ENCODE measurements at places on chromosomes 16 and 17.

DNA sequence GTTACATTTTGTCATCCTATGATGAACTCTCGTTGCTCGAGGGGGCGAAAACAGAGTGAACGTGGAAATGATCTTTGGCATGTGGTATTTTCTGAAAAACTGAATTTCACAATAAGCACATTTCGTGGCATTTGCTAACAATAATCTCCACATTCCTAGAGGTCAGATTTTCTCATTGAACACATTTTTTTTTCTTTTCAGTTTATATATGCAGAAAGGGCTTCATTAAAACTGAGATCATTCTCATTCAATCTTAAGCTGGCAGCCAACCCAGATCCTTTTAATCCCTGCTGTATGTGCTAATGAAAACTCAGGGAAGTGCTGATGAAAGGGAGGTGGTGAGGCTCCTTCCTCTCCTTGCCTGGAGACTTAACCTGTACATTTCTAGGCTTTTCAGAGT is 52.6 kb downstream of the PRKCA start:
- no peak for DNase-seq

DNA sequence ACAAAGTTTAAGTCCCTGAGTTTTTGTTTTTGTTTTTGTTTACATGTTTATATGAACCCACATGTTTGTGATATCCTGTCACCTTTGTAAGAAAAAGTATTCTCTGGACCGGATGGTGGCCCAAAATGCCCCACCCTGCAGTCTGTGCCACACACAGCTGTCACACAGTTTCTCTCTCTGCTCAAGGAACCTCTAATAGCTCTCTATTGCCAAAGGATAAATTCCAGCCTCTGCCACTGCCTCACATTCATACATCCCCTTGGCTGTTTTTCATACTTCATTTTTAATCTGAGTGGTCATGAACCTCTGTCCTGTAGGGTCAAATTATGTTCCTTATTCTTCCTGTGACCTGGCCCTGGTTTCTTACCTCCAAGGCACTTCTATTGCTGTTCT is 520.3 kb upstream of the CDH5 start:
- no peak for DNase-seq

DNA sequence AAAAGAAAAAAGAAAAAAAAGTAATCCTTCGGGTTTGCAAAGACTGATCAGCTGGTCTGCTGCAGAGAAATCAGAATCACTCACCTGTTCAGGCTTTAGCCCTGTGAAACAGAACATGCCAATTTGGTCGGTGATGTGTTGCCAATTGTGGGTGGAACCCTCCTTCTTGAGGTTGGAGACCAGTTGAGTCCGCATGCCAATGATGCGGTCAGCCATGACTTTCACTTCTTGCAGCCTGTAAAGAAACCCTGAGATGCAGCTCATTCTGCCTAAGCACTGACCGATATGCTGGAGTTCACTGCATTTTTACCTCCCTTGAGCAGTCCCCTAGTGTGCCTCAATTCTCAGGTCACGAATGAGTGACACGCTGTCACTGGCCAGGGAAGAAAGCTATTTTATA is 24.8 kb upstream of the SLC38A7 start:
- DNase-seq = peak; percentile 33

- DNase-seq = no peak
These were observed 42.0 kb downstream of the MEOX1 start for GRCh38 chr17:43619705-43620104.

DNA sequence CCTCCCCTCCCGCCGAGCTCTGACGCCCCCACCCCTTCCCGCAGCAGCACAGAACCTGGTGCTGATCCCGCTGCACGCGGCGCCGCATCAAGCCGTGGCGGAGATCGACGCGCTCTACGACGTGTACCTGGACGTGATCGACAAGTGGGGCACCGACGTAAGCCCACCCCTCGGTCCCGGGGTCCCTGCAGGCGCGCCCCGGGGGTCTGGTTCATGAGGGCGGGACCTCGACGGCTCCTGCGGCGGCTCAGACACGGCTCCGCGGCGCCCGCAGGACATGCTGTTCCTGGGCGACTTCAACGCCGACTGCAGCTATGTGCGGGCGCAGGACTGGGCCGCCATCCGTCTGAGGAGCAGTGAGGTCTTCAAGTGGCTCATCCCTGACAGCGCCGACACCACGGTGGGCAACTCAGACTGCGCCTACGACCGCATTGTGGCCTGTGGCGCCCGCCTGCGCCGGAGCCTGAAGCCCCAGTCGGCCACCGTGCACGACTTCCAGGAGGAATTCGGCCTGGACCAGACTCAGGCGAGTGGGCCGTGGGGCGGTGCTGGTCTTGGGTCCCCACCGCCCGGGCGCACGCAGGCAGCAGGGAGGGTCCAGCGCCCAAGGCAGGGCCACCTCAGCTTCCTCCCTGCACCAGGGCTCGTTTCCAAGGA is 1.4 kb downstream of the DNASE1L2 start:
- DNase-seq = peak; percentile 55

GRCh38 chr17:56313201-56313600 is 159.9 kb downstream of the ANKFN1 start:
- DNase-seq = no peak

DNA sequence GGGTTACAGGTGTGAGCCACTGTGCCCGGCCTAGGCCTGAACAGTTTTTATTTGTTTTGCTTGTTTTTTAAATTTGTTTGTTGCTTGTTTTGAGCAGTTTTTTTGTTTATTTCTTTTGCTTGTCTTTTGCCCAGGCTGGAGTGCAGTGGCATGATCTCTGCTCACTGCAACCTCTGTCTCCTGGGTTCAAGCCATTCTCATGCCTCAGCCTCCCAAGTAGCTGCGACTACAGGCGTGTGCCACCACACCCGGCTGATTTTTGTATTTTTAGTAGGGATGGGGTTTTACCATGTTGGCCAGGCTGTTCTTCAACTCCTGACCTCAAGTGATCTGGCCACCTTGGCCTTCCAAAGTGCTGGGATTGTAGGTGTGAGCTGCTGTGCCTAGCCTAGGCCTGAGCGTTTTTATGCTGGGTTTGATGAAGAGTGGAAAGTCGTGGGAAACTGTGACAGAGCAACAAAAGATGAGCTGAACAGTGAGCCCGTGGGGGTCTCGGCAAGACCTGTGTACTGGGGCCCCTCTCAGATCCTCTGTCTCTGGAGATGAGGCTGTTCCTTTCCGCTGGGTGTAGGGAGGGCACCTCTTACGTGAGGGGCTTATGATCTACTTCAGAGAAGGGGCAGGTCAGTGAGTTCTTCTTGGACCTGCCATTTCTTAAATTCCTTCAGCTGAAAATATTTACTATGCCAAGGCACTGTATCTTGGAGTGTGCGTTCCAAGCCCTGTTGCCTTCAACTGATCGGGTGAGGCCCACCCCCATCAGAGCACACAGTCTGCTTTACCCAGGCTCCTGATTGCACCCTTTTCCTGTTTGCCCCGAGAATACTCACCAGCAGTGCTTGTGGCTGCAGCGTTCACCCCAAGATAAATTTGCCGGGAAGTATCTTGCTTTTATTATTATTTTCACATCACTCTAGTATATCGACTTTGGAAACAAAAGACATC is 322.1 kb downstream of the SEC14L1 start:
- DNase-seq = no peak

- DNase-seq = no peak
These were observed 21.4 kb downstream of the PECAM1 start for GRCh38 chr17:64369007-64369893.

- peak; percentile 87 for DNase-seq
These were observed 1.5 kb upstream of the NPTX1 start for GRCh38 chr17:80477647-80478478.

- no peak for DNase-seq
These were observed 1.6 kb upstream of the XPO6 start for GRCh38 chr16:28213396-28213795.

GRCh38 chr16:68574479-68574878 is 35.4 kb downstream of the ZFP90 start:
- DNase-seq = no peak

GRCh38 chr16:57113042-57113453 is 20.7 kb downstream of the CPNE2 start:
- DNase-seq = no peak

DNA sequence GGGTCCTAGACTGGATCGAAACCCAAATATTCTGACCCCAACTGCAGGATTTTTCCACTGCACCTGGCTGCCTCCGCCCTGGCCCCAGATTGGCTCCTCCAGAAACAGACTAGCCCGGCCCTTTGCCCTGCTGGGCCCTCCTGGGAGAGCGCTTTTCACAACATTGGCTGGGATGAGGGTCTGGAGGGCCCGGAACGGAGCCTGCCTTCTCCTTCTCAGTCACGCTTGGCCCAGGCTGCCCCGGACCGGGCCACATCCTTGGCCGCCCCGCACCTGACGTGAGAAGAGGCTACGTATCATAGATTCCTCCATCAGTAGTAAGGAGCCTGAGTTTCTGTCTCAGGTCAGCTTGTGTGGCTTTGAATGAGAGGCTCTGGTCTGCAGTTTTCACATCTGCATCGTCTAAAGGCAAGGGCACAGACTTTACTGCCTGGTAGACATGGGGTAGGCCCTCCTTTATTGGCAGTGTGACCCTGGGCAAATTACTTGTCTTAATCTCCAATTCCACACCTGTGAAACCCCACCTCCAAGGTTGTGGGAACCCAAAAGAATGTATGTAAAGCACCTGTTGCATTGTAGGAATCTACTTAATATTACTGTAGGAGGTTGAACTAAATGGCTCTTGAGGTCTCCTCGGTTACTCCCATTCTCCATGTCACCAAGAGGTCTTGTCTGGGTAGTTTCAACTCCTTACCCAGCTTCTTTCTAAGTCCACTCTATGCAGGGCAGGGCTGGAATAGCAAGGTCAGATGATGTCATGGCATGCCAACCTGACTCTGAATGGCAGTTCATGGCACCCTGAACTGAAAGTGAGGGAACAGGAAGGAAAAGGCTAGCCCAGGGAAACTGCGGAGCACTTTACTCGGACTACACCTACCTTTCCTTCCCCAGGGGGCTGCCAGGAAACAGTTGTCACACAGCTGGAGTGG is 661 bp downstream of the LRRC3C start:
- DNase-seq = peak; percentile 72

DNA sequence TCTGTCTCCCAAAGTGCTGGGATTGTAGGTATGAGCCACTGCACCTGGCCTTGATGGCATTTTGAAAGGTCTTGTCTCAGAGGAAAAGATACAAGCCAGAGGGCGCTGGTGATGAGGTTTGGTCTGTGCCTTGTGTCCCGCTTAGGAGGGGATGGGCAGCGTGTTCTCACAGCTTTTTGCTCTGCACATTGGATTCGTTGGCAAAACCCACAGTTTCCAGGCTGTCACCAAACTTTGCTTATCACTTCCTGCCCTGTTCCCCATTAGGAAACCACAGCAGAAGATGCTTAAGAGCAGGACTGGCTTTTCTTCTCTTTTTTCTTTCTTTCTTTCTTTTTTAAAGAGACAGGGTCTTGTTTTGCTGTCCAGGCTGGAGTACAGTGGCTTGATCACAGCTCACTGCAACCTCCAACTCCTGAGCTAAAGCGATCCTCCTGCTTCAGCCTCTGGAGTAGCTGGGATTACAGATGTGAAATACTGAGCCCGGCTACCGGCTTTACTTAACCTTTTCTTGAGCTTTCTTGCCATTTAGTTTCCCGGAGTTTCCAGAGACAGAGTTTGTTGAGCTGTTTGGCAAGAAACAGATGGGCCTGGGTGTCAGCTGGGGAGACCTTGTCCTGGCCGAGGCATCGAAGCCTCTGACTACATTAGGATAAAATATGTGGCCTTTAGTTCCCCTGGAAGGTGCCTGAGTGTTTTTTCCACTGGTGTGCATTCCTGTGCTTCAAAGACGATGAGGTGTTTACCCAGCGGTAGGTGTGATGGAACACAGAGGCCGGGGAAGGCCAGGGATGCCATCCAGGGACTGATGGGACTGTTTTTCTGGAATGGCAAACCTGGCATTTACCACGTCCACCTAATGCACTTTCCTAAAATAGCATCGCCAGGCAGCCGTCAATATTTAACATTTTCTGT is 112.9 kb downstream of the ABCC1 start:
- DNase-seq = no peak

GRCh38 chr17:3873862-3874261 is 19.0 kb downstream of the CAMKK1 start:
- no peak for DNase-seq

DNA sequence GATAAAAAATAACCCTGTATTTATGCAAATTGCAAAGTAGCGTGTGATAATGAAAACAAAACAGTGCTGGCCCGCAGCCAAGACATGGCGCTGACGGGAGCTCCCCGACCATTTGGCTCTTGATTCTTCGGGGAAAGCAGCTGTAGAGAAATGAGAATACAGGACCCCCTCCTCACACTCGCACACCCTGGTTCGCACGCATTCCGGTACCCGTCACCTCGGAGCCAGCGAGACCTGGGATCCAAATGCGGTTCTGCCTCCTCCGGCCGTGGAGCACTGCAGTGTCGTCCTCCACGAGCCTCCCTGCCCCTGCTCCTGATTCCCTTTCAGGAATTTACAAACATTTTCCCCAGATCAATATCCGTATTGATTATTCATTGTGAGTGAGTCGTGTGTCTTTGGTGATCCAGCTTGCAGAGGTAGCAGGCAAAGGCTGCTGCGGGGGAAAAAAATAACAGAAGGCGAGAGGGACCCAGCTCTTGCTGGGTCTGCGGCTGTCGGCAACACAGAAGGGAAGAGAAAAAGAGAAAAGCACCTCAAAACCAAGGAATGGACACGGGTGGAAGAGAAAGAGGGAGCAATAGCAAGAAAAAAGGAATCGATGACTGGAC is 184.1 kb upstream of the ZFHX3 start:
- no peak for DNase-seq

GRCh38 chr17:82334204-82334621 is 647 bp upstream of the SECTM1 start:
- DNase-seq = no peak

DNA sequence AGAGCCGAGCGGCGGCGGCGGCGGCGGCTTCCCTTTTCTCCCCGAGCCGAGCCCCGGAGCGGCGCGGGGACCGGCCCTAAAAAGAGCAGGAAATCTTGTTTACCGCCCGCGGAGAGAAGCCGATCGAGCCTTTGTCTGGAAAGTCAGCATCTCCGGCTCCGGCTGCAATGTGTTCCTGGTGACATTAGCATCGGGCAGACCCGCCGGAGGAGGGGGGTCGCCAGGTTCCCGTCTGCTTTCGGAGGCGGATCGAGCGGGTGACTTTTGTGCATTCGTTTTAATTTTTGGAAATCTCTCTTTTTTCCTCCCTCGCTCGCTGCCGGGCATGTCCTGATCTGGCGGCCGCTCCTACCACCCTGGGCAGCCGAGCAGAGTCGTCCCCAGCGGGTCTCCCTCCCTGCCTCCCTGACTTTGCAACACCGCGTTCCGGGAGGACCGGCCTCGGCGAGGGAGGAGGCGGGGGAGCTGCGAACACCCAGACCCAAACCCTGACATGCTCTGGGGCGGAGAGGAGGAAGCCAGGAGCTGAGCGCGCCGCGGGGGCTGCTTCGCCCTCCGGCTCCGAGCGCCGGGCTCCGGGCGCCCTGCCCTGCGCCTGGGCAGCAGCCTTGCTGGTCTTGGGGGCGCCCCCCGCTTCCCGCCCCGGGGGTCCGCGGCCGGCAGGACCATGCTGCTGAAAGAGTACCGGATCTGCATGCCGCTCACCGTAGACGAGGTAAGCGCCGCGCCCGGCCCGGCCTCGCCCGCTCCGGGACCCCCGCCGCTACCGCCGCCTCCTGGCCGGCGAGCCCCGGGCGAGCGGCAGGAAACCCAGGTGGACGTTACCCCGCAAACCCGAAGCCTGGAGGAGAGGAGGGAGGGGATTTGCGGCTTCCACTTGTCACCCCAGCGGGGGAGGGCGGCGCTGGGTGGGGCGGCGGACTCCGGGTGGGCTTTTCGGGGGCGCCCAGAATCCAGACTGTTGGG is 690 bp downstream of the PITPNC1 start:
- peak; percentile 55 for DNase-seq

- no peak for DNase-seq
These were observed 89.0 kb upstream of the TOB1 start for GRCh38 chr17:50955160-50955559.

All from iPS-NIHi11 (cell line).